Pons (tissue), 1 donor: ENCODE measurements at places on chromosomes 7 and 10.
A peak's percentile ranks its signal among the peaks of the same experiment; 100 is the strongest.

GRCh38 chr10:22619101-22619500 is 95.3 kb downstream of the PIP4K2A start:
- DNase-seq = no peak

DNA sequence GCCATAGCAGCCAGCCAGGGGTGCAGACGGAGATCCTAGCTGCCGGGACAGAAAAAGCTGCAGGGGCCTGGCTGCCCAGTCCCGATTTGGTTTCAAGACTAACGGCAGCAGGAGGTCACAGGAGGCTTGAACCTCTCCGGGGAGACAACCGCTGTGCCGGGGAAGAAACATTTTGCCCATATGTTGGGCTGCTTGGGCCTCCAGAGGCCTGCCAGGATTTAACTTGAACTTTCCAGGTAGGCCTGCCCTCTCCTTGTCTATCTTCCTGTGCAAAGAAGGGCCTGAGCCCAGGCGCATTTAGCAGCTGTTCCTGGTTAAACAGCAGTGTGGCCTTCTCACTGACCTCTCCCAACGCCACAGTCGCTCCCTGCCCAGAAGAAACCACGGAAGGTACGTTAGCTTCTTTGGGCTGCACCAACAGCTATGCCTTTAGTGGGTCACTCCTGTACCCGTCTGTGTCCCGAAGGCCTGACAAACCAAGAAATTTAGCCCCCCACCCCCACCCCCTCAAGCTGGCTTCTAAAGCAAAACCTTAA is 17.1 kb upstream of the PTF1A start:
- no peak for DNase-seq

- DNase-seq = peak; percentile 31
These were observed 379.7 kb upstream of the ZMIZ1 start for GRCh38 chr10:78688901-78689583.

DNA sequence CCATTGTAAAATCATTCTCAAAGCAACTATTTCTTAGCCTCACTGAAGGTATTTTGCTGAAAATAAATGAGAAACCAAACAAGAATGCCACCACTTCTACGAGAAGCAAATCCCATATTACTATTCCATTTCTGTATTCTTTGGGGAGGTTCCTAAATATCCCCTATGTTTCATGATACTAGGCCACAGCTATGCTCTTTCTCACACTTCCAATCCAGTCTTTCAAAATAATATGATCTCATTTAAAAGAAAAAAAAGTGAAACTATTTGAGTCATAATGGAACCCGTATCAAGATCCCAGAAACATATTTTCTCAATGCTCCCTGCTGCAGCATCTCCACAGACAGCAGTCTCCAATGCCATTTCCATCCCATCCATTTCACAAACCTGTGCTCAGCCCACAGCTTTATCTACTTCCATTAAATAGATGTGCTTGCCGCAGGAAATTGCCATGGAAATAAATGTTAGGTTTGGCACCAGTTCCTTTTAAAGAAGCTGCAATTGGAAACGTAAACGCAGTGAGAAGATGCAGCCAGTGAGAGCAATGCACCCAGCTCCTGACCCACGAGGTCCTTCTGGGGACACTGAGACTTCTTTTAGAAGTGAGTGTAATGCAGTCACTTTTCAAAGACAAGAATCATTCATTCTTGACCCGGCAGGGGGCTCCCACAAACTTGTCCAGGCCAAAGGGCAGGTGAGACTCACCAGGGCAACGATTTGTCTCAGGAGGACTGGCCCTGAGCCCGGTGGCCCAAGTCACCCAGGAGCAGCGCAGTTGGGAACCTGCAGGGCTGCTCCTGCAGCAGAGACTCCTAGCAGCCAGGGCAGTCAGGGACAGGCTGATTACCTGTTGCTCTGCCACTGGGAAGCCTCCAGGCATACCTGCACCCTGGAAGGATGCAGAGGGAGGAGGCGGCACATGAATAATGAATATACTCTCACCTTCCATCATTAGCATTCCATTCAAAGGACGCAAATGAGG is 99.6 kb downstream of the C10orf90 start:
- DNase-seq = no peak

GRCh38 chr7:10483671-10484070 is 490.0 kb upstream of the PHF14 start:
- DNase-seq = no peak

GRCh38 chr7:8601121-8601520 is 167.7 kb downstream of the NXPH1 start:
- DNase-seq = no peak

DNA sequence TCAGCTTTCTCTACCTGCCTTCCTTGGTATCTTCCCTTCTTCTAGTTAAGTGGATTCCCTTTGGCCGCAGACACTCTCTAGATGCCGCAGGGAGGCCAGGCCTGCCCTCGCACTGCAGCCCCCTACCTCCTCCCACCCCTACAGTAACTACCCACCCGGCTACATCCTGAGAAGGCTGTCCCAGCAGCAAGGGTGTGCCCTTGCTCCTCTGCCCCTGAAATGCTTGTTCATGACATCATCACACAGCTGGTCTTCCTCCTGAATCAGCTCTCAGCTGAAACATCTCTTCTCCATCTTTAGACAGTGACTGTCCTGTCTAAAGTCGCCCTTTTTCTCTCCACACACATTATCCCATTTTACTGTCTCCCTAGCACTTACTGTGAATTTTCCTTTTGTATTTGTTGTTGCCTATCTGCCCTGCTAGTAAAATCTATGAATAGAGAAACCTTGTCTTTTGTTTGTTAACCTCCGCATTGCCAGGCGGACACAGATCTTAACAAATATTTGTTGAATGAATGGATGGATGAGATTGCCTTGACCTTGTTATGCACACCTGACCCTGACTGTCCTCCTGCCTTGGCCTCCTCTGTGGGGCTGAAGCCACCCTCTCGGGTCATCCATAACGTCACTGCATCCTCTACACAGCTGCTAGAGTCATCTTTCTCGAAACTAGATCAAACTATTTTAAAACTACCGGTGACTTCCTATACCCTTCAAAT is 108.9 kb upstream of the GATA3 start:
- peak; percentile 32 for DNase-seq

DNA sequence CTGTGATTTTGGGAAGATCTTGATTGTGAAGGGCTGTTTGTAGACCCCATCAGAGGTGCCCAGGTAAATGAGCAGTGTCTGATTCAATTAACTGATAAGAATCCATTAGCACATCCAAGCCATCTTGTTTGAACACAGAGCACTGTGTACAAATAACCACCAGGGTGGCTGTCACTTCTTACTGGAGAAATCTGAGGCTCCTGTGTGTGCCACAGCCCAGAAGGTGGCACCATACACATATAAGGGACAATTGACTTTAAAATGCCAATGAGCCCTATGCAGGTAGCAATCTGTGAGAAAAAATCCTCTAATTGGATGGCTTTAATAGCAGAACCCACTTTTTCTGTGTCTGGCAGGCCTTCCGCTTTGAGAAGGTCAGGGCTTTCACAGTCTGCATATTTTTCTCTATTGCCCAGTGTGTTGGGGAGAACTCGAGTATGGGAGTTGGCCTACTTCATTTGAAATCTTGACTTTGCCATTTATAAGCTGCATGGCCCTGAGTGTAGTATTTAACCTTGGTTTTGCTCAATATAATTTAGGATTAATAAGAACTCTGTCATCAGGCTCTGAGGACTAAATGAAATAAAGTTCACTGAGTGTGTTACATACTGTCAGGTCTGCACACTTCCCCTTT is 517.4 kb downstream of the CCSER2 start:
- peak; percentile 10 for DNase-seq

- no peak for DNase-seq
These were observed 5.0 kb downstream of the ZYX start for GRCh38 chr7:143385891-143386781.

- DNase-seq = no peak
These were observed 188.7 kb upstream of the MINDY3 start for GRCh38 chr10:16049050-16049449.

DNA sequence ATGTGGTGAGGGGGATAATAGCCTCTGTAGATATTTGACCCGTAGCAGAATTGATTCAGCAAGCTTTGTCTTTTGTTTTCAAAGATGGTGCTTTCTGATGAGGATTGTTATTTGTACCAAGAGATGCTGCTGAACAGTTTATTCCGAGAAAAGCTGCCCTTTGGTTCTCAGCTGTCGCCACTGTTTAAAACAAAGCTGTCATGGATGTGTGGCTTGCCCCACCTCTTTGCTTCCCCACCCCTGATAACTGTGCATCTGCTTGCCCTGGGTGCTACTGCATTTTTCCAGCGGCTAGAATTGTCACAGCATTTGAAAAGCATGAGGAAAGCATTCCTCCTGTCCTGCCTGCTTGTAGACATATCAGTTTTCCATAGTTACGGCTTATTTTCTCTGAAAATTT is 226.9 kb upstream of the CSTF2T start:
- DNase-seq = peak; percentile 59

DNA sequence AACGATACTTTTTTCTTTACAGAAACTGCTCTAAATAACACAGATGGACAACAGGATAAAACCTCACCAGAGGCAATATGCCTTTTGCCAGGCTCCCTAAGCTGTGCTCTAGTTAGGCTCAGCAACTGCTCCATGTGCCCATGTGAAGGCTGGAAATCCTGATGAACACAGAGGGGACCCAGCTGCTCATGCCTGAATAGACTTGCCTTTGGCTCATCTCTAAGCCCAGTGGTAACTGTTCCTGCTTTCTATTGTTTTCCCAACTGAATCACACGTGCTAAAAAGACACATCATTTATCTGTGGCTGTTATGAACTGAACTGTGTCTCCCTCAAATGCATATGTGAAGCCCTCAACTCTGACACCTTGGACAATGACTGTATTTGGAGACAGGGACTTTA is 110.4 kb downstream of the RNF216 start:
- no peak for DNase-seq

DNA sequence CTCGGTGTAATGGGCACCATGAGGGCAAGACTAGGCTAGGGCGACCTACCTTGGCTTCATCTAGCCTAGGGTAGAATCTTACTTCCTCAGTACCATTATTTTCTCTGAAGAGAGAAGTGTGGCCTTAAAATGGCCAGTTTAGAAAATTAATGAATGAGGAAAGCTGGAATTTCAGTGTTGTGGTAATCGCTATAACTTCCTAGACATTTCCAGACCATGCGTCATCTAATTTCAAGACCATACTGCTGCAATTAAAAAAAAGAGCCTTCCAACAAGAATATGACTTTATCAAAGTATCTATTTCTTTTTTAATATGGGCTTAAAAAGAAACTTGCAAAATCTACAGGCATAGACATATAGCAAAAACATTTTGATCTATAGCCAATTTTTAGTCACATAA is 68.5 kb downstream of the CPVL start:
- no peak for DNase-seq

GRCh38 chr7:34430456-34430855 is 227.6 kb upstream of the NPSR1 start:
- DNase-seq = no peak

DNA sequence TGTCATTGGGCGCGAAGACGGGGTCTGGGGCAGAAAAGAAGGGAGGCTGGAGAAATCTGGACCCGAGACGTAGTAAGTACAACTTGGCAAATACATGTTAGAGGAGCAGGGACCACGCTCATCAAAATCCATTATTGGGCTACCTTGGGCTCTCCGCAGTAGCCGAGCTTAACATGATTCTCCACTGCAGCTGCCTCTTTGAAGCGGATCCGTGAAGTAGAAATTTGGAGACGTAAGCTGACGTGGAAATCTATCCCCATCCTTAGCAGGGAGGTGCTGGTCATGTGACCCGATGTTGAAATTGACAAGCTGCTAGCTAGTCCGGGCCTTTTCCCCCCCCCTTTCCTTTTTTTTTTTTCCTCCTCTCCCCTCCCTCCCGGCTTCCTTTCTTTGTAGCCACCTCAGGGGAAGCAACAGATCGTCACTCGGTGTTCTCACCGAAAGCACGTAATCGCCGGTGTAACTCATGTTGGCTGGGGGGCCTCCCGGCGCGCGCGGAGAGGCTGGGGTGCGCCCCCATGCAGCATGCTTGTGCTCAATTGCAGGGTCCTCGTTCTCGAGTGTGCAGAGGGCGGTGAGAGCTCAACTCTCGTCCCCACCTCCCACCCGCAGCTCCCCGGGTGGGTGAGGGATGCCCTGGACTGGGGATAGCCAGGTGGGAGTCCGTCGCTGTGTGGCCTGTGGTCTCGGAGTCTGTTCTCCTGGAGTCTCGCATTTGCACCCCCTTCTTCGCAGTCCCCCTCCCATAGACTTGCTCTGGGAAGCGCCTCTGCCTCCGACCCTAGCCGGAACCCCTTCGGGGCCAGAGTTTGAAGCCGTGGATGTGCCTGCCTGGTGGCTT is at the start of gene HOXA11:
HOXA11 (minus strand) TSS at position 220 of the 841 bp plus-strand sequence; CDS start at position 132, 88 bp downstream.
- DNase-seq = no peak

DNA sequence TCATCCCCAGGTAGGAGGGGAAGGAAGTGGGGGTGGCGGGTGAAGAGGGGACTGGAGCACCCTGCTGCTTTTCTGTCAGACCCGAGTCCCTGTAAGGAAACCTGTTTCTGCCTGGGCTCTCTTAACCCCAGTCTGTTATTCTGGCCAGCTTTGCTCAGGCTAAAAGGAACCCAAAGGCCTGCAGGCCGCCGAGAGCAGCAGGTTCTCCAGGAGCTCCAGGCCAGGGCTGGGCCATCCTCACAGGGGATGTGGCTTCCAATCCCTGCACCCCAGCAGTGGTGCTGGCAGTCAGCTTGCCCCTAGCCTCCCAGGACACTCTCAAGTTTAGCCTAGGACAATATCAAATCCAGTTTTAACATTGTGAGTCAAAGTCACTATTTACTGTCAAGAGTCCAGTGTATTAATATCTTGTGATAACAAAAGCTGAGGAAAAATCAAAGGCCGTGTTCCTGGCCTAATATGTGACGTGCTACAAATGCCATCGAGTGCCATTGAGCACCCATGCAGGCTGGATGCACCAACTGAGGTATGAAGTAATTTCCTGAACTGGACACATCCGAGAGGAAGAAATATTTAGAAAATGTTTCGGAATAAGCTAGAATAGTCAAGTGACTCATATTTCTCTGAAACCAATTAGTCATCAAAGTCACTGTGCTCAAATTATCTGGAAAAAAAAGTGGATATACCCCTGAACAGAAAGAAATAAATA is 7.0 kb downstream of the PKD1L1 start:
- DNase-seq = no peak

- DNase-seq = no peak
These were observed 22.9 kb downstream of the SFTPD start for GRCh38 chr10:79926037-79926436.

DNA sequence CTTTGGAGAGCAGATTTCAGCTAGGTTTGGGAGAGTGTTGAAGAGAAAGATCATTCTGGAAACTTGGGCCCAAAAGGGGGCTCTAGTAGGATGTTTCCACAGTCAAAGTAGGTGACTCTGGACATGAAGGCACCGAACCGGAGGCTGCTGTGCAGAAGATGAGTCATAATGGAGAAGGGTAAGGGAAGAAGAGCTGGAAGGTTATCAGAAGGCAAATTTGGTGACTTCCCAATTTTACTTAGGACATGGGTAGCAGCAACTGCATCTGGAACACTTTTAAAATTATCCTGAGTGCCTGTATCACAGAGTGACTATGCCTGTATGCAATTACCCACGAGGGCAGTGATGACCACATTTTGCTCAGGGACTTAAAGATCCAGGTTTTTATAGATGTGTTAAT is 38.8 kb downstream of the PIK3AP1 start:
- DNase-seq = no peak

- DNase-seq = no peak
These were observed 66.5 kb upstream of the SHTN1 start for GRCh38 chr10:117071286-117072050.
